HAP-1 (cell line): ENCODE measurements at places on chromosomes 12 and 14.

DNA sequence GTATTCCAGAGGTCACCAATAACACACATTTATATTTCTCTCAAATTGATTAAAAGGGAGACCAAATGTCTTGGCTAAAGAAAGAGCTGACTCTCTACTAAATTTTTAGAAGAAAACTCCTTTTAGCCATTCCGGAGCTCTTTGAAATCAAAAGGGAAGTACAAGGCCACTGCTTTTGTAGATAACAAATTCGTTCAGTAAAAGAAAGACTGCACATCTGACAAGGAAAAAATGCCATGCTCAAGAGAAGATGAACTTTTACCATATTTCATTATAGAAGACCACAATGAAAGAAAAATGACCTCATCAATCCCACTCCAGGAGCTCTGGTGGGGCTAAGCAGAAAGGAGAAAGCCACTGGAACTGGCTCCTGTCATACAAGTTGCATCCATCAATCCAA, 57.6 kb downstream of the SPTSSA start:
- no peak for DNase-seq

DNA sequence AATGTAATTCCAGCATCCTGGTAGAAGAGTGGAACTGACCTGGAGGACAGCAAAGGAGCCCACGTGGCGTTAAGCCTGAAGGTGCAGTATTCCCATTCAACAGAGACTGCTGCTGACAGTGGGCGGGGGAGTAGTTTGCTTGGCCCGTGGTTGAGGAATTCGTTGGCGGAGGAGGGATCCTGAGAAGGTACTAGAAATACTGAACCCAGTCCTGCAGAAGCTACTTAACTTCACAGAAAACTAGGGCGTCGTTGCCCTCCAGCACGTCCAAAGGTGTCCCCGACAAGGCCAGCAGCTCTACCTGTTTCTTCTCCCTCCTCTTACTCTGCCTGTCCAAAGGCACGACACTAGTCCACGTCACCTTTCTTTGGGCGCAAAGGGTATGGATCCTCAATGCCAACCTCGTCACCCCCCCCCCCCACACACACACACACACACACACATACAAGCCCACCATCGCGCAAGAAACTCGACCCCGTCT, 303 bp downstream of the PUS7L start:
- DNase-seq: peak; percentile 48

DNA sequence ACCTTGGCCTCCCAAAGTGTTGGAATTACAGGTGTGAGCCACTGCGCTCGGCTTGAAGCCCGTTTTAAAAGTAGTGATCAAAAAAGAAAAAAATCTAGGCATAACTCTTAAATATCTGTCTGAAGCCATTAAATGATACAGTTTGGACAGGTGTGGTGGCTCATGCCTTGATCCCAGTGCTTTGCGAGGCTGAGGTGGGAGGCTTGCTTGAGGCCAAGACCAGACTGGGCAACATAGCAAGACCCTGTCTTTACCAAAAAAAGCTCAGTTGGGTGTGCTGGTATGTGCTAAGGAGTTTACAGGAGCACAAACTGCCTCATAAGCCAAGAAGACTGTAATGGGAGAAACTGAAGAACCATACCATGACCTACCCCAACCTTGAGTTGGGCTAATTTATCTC, 26.0 kb downstream of the SYNE2 start:
- no peak for DNase-seq

GRCh38 chr14:79298373-79298772, 912.9 kb downstream of the DIO2 start:
- no peak for DNase-seq

DNA sequence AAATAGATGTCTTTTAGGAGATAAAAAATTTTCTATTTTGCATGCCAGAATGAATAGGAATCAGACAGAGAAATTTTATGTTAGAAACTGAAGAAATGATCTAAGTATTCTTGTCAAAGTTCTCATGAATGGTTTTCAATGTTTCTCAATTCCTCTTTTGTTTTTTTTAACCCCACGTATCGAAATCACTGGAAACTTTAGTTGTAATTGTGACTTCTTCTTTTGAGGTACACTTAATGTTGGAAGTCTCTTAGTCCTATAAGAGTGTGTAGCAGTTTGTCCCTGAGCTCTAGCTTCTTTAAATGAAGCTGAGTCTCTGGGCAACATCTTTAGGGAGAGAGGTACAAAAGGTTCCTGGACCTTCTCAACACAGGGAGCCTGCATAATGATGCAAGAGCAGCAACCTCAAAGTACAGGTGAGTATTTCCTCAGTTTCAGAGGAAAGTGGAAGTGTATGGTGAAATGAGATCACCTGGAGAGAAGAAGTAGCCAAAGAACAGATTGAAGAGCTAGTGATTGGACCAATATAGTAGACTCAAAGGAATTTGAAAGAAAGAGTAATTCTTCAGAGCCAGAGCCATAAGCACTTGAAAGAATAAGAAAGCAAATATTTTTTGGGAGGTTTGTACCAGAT, at the start of gene CLEC6A:
CLEC6A (plus strand) TSS at position 236 of the 634 bp plus-strand sequence; CDS start at position 386, 150 bp downstream.
- no peak for DNase-seq

DNA sequence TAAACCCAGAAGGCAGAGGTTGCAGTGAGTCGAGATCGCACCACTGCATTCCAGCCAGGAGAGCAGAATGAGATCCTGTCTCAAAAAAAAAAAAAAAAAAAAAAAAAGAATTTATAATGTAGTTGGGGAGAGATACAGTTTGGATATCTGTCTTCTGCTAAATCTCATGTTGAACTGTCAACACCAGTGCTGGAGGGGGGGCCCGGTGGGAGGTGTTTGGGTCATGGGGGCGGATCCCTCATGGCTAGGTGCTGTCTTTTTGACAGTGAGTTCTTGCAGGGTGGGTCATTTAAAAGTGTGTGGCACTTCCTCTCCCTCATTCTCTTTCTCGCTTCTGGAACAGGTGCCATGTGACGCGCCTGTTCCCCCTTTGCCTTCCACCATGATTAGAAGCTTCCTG, 32.8 kb downstream of the CLIP1 start:
- DNase-seq: no peak

GRCh38 chr12:26293612-26294011, 98.2 kb downstream of the SSPN start:
- DNase-seq: no peak

DNA sequence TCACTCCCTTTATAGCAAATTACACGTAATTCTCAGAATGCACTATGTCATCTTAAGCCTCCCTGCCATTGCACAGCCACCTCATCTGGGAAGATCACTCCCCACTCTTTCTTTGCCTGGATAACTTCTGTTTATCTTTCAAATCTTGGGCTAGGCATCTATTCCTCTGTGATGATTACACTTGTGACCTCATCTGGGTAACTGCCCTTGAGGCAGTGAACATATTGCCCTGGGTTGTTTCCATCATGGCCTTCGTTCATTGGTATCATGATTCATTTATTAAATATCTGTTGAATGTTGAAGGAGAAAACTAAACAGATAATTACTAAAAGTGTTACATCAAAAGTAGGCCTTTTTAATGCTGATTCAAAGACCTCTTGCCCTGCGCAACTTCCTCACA, 26.2 kb upstream of the PDE3A start:
- no peak for DNase-seq

DNA sequence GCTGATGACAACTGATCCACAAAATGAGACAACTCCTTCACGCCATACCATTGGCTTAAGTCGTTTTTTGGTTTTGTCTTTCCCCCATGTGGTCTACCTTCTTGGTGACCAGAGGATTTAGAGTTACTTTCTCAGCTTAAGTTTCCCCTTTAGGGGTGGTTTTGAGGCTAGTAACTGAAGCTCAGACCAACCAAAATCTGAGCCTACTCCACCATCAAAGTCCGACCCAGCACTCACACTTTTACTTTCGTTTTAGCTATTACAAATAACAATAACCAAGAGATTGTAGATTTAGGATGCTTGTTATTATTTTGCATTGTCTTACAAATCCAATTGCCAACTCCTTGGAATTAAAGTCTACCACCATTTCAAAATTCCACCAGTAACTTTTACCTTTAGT, 130.6 kb upstream of the MDM1 start:
- no peak for DNase-seq

DNA sequence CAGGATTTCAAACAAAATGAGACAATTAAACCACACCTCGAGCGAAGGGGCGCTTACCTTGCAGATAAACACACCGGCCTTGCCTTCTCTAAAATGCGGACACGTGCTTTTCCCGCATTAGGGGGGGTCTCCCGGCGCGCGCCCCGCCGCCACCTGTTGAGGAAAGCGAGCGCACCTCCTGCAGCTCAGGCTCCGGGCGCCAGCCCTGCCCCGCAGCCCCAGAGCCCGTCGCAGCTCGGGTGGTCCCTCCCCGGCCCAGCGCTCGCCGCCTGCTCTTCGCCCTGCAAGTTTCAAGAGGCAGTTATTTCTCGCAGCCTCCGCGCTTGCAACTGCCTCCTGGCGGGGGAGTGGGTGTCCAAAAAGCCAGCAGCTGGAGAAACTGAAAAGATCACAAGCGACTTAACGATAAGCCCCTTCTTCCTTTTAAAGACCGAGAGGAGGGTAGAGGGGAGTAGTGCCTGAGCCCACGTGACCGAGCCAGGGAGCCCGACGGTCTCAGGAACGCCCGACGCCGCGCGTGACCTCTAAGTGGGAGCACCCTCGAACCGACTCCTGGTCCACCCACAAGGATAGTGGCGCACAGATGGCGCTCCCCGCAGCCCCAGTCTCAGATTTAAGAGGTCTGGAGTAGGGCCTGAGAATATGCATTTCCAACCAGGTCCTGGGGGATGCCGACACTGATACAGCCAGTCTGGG, at the start of gene ESR2:
ESR2 (minus strand) TSS at position 396 of the 696 bp plus-strand sequence. CDS start 11,386 bp downstream, outside the sequence.
- peak; percentile 56 for DNase-seq

DNA sequence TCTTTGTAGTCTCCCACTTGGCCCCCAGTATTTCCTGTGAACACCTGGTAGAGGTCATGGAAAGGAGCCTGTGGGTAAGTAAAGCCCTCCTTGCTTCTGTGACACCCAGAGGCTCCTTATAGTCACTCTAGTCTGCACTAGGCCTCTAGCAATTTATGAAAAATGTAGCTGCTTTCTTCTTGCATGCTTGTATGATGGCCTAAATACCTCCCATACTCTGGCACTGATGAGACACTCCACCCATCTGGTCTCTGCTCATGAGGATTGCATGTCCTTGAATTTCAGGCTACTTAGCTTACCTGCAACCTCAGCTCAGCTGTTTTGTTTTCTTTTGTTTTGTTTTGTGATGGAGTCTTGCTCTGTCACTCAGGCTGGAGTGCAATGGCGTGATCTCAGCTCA, 4.6 kb upstream of the A2ML1 start:
- DNase-seq: no peak
